ENCODE measurements at places on chromosomes 4 and X.

DNA sequence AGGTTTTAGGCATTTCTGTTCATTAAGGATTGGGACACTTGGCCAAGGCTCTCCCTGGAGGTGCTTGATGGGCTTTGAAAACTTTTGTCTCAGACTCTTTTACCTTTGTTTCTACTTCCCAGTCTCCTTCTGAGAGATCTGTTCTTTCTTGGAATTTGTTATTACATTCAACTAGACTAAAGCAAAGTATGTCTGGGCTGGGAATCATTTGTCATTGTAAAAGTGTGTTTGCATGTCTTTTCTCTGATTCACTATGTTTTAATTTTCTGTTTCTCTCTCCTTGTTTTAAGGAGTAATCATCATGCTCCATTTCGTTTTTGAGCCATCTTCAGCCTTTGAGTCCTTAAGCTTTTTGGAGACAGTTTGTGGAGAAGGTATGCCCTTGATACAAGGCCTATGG, 12.2 kb upstream of the PGRMC2 start:
- no peak for DNase-seq

DNA sequence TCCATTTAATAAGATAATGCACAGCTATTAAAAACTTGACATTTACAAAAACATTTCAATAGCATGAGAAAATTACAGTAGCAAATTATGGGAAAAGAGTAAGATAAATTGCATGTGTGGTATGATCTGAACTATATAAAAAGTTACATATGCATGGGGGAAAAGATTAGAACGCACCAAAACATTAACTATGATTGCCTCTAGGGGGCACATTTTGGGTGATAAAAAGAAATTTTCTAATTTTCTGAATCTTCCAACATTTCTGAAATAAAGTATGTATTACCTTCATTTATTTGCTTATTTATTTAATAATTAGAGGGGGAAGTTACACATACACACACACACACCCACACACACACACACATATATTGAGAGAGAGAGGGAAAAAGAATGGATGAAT, 19.6 kb upstream of the KDM5C start:
- no peak for DNase-seq

- DNase-seq, result no peak
Observed at GRCh38 chr4:181478656-181479055, 764.5 kb upstream of the TENM3 start.

GRCh38 chrX:2628751-2629315, 62.3 kb upstream of the CD99 start:
- no peak for DNase-seq

DNA sequence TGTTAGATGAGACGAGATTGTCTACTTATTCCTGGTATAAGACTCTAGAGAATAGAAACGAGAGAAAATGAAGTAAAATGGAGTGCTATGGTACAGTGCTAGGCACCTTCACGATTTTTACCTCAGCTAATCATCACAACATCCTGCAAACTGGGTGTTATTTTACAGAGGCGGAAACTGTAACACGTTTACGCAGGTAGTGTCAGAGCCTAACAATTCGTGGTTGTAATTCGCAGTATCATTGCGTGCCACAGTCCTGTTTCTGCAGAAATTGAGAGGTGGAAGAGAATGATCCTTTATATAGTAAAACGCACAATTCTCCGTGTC, 383 bp upstream of the TBC1D19 start:
- no peak for DNase-seq

GRCh38 chrX:54807524-54808108, at the start of gene MAGED2:
Gene MAGED2 (plus strand): TSS chrX:54807745. CDS start chrX:54809332, 1,587 bp downstream.
- DNase-seq, result peak; percentile 24

GRCh38 chr4:112182604-112183003, 37.4 kb downstream of the FAM241A start:
- DNase-seq, result no peak

GRCh38 chr4:44756559-44756958, 30.2 kb upstream of the GNPDA2 start:
- no peak for DNase-seq

GRCh38 chr4:109440948-109441347, 7.3 kb downstream of the SEC24B start:
- DNase-seq, result no peak

- no peak for DNase-seq
Observed at GRCh38 chr4:90727938-90728337, 600.7 kb downstream of the CCSER1 start.

DNA sequence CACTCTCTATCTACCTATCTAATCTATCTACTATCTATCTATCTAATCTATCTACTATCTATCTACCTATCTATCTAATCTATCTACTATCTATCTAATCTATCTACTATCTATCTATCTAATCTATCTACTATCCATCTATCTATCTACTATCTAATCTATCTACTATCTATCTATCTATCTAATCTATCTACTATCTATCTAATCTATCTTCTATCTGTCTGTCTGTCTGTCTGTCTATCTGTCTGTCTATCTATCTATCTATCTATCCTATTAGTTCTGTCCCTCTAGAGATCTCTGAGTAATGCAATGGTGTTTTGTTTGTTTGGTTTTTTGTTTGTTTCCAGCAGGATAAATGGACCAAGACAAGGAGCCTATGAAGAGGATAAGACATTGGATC, 9.4 kb upstream of the ASMTL start:
- no peak for DNase-seq

DNA sequence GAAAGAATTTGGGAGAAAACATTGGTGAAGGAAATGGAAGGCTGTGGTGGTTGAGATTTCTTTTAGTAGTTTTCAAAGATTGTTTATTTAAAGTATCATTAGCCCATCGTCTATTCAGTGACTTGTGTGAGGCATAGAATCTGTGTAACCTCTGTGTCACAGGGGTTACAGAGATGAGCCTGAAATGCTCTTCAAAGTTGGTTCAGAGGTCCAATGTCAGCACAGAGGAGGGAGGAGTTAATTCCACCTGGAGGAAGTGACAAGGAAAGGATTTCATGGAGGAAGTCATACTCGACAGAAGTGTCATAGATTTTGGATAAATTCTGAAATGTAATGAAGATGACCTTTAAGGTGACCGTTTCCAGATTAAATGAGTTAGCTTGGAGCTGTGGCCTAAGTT, 8.2 kb downstream of the MAOA start:
- no peak for DNase-seq

DNA sequence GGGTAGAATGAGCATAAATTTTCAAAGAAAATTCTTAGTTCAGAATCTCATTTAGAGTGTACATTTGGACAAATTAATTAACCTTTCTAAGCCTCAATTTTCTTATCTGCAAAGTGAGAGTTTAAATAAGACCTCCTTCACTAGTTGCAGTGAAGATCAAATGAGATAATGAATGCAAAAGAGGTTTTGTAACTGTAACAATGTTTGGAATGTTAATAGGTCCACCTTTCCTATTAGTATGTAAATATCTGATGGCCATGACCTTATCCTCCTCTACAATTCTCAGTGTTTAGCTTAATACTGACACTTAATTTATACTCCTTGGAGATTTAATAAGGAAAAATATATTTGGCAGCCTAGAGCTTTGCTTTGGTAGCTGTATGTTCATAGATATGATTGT, 138.8 kb downstream of the GABRG1 start:
- DNase-seq, result no peak

- no peak for DNase-seq
Observed at GRCh38 chr4:184790826-184791225, 34.9 kb downstream of the ACSL1 start.

GRCh38 chr4:151205722-151206121, 71.2 kb upstream of the PRSS48 start:
- DNase-seq, result no peak

- DNase-seq, result no peak
Observed at GRCh38 chrX:6965729-6966128, 181.8 kb upstream of the STS start.

DNA sequence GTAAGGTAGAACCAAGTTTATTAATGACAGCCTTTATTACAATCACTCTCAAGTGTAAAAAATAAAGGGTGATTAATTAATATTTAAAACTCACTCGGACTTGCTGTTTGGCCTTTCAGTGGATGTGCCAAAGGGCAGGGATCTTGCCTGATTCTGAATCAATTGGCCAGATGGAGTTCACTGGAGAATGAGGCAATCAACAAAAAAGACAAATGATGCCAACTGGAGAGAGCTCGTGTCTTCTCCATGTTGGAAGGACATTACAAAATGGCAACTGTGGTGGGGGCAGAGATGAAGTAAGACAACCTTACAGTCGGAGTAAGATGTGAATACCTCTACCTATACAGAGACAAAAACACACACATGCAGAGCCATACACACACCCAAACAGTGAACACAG, 188.0 kb downstream of the TSPAN5 start:
- no peak for DNase-seq

DNA sequence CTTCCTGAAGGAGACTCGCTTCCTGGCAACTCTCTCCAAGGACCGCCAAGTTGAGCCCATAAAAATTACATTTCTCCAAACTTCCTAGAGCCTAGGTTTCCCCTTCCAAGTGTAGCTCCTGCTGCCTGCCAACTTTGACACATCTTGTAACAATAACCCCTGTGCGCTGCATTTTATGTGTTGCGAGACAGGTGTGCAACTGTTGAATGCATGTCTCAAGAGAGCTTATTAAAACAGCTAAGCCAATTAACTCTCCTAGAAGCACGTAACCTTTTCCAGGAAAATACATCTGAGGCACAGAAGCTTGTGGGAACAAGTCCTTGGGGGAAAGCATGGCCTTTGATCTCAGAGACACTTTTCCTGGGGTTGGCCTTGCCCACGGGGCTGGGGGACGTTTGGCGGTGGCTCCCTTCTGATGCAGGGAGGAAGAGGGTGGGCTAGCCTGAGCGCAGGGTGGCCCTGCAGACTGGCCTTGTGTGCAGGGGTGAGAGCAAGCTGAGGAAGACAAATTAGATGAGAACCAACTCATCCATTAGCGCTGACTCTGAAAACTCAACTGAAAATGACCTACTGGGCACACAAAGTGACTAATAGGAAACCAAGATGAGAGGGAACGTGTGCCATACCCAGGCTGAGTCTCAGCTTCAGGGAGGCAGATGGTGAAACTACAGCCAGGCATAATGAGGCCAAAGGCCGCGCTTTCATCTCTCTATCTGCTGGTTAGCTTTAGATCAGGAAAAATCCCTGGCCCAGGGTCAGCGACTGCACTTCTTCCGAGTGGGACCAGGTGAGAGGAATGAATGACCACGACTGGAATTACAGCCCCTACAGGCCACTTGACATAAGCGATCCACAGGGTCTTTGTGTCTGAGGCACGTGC, 75.3 kb downstream of the ENPP6 start:
- no peak for DNase-seq

GRCh38 chr4:121061861-121062260, 10.5 kb downstream of the NDNF start:
- no peak for DNase-seq

GRCh38 chr4:139314047-139314800, 11.9 kb upstream of the NDUFC1 start:
- no peak for DNase-seq

- DNase-seq, result no peak
Observed at GRCh38 chrX:81355436-81355835, 153.5 kb downstream of the SH3BGRL start.

GRCh38 chrX:118254611-118255010, 91.3 kb upstream of the WDR44 start:
- no peak for DNase-seq

GRCh38 chr4:100061835-100062234, 111.8 kb upstream of the H2AZ1 start:
- no peak for DNase-seq

GRCh38 chr4:3877236-3877635, 111.1 kb downstream of the ADRA2C start:
- no peak for DNase-seq

DNA sequence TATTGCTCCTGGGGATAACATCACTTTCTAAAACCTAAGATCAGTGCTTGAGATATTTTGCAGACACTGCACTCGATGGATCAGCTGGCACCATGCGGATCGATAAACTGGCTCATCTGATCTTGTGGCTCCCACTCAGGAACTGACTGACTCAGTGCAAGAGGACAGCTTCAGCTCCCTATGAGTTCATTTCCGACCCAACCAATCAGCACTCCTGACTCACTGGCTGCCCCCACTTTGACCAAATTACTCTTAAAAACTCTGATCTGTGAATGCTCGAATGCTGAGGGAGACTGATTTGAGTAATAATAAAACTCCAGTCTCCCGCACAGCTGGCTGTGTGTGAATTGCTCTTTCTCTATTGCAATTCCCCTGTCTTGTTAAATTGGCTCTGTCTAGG, 110.1 kb downstream of the ANAPC4 start:
- no peak for DNase-seq

DNA sequence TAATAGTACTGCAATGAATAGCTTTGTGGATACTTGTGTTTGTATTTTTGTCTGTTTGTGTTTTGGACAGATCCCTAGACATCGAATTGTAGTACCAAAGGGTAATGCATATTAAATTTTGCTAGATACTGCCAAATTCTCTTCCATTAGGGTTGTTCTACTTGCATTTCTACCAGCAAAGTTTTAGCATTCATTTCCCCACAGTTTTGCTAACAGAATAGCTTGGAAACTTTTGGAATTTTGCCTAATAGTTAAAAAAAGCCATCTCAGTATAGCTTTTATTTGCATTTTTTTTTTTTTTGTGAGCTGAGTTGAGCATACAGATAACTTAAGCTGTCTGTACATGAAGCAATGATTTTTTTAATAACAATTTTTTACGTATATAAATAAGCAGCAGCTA, 1084.9 kb downstream of the ADGRL3 start:
- no peak for DNase-seq

- no peak for DNase-seq
Observed at GRCh38 chr4:82638479-82638878, 76.7 kb upstream of the TMEM150C start.

DNA sequence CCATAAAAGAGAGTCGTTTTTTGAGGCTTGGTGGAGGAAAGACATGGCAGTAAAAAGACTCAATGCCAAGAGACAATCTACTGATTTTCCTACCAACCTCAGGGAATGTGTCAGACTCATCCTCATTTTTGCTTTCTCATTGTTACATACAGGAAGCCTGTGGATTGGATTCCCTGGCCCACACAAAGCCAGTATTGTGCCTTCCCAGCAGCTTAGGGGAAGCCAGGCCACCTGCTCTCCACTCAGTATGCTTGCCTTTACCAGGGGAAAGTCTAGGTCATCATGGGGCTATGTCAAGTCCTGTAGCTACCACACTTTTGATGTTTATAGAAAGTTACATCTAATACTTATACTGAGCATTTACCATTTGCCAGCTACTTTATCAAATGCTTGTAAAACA, 11.0 kb downstream of the BMX start:
- DNase-seq, result no peak

Measured in activated CD8-positive, alpha-beta memory T cell treated with anti-CD3 and anti-CD28 coated beads for 1 hour (primary cell).